NCI-H524 (cell line): ENCODE measurements at places on chromosomes 6 and 20.

DNA sequence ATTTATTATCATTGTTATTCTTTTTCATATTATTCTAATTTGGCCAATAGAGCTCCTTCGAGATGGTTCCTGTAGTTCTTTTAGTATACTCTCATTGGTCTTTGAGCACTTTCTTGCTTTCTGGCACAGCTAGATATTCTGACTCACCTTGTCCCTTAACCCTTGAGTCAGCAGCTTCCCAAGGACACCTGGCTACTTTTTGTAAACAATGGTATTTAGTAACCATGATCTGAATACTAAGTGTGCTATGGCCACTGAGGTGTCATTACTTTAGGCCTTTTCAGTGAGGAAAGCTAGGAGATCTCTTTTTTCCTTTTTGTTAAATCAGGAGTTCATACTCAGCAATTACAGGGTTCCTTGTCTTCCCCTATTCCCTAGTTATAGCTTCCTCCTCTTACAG lies 126.5 kb upstream of the CITED2 start:
- no peak for DNase-seq

DNA sequence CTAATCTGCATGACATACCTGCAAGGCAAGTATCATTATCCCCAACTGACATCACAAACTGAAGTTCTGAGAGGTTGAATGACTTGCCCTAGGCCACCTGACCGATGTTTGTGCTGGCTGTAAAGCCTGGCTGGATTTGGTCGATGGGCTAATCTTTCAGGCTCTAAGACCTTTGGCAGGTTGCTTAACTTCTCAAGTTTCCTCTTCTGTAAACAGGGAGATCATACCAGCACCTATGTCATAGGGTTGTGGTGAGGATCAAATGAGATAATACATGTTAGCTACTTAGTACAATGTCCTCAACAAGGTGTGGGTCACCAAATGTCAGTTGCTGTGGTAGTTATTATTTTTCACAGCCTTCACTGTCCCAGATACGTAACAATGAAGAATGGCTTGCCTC lies 14.2 kb downstream of the ANKRD66 start:
- DNase-seq: no peak

GRCh38 chr20:31494131-31494530 lies 19.0 kb downstream of the REM1 start:
- DNase-seq: no peak

DNA sequence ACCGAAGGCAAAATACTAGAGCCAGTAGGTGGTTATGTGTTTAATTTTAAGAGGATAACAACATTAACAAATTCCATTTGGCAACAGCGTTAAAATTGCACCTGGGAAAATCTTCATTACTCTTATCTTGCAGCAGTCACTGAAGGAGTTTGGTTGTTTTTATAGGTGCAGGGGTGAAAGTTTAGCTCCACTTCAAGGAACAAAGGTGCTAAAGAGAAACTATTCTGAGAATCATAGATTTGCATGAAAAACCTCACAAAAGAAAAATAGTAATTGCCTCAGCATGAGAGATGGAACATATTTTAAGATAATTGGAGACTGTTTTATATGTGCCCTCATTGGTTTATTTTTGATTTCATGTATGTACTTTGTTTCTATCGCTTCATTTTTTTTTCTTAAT lies 444.4 kb downstream of the UTRN start:
- DNase-seq: no peak

- no peak for DNase-seq
Measured at GRCh38 chr6:151063842-151064647, 175.7 kb upstream of the AKAP12 start.
